ENCODE measurements at places on chromosomes 5 and 9. TPM values are rescaled to one million over a fixed set of nuclear protein-coding genes. Genes with fewer than 3 reads are reported as not detected.

DNA sequence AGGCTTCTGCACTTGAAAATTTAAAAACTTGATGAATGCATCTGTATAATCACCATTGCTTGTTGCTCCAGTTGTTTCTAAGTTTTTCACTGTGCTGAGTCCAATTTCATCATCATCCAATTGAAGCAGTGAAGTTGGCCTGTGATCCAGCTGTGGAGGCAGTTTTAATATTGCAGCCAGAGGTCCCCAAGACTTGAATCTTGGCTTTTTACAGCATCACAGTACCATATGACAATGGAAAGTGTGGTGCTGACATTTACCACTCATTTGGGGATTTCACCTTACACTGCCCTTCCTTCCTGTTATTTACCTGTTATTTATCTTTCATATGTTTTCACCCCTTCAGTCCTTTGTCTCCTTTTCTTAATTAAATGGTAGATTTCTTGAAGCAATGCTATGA, 76.2 kb upstream of the SPIN1 start:
- no peak for DNase-seq

- DNase-seq: no peak
These were observed 73.2 kb upstream of the RARS1 start for GRCh38 chr5:168413062-168413461.

GRCh38 chr5:179781846-179782245, 11.9 kb upstream of the LTC4S start:
- DNase-seq: no peak

DNA sequence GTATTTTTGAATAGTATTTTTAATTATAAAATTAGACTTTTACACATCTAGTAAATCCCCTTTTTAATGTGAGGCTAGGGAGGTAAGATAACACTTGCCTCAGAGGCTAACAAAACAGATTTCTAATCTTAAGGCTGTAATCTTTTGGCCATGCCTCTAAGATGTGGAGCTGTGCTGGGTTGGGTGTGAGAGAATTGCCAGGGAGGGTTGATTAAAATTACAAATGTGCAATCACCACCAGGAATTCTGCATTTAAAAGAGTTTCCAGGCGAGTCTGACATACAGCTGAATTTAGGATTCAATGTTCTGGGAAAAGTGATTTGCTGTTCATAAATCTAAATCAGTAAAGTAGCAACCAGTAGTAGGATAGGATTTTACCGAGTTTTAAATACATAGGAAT, 73.3 kb downstream of the NUDT12 start:
- DNase-seq: no peak

DNA sequence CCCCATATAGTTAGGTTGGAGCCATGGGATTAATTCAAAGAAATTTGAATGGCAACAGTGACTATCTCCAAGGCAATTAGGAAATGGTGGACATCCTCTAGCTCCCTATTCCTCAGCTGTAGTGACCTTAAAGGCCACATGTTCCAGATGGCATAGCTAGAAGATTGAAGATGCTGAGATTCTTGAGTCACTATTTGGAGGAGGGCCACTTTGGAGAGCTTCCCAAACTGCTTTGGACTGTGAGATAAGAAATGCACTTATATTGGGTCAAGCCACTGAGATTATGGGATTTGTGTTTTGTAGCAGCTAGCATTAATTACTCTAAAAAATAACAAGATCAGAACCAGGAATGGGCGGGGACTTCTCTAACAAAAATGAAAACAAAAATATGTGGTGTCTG, 636.2 kb upstream of the CCNG1 start:
- no peak for DNase-seq

DNA sequence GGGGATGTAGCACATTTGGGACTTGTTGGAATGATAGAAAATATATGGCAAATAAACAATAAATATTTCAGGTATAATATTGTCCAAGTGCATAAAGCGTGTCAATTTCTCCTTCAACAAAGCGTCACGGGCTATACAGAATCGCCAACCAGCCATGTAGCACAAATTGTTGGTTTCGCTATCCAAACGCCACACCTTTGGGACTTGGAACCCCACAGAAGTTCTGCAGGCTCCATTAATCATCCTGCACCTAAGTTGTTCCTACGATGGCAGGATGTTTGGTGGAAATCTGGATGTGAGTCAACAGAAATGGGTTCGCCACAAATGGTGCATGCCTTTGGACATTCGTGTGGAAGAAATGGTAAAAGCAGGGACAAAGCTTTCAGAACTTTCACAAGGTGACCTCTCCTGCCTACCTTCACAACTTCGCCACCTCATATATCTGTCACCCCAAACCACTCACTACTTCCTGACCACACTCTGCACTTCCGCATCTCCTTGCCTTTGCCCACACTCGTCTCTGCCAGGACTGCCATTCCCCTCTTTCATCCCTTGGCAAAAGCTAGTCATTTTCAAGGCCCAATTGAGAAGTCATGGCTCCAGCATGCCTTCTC, 95.7 kb downstream of the LHFPL2 start:
- DNase-seq: no peak

DNA sequence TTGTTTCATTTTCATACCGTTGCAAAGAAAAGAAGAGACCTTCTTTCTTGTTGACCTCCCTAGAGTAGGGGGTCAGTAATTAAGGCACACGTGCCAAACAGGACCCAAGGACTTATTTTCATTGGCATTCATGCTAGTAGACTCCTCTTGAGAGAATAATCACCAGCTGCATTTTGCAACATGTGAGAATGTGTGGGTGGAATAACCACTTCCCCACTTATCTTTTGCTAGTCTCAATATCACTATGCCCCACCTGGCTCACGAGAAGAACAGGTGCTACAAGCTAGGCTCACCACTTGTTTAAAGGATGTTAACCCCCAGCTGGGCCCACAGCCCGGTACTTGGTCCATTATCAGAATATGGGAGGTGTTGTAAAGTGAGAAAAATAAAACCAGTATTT, 460.7 kb upstream of the MEF2C start:
- DNase-seq: no peak

The LMX1B gene
- 20.2 TPM for polyA plus RNA-seq

The CENPH gene
- polyA plus RNA-seq: 24.1 TPM

The CCL27 gene
- polyA plus RNA-seq: 0.66 TPM
